ENCODE measurements at places on chromosomes 13 and 19.

GRCh38 chr19:38047049-38047438 lies 140.0 kb downstream of the SIPA1L3 start:
- no peak for DNase-seq

- DNase-seq = no peak
Measured at GRCh38 chr19:1959928-1960589, 19.1 kb downstream of the CSNK1G2 start.

DNA sequence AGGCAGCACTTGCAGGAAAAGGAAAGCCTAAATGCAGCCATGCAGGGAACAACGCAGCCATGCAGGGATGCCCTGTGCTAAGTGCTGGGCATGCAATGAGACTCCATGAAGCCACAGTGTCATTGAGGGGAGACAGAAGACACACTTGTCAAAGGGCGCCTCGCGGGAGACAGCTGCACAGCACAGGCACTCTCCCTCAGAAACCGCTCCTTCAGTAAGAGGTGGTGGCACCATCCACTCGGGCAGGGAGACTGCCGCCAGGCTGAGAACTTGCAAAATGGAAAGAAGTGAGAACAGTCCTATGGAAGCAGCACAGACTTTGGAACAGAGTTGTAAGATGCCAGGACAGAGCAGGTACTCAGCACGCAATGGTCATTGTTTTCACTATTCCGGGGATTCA lies 51.1 kb downstream of the GGACT start:
- no peak for DNase-seq

DNA sequence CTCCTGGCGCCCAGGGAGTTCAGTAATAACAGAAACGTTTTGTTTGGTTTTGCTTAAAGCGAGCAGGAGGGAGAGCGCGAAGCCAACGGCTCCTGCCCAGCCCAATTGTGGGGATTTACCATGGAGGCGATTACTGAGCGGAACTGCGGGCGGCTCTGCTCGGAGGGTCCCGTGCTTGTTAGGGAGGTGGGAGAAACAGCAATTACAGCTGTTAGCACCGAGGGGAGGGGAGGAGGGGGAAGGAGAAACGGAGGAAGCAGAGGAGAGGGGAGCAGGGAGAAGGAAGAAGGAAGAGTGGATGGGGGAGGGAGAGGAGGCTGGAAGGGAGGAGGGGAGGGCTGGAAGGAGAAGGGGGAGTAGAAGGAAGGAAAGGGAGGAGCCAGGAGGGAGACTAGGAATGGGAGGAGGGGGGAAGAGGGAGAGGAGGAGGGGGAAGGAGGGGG lies 7.7 kb upstream of the ONECUT3 start:
- DNase-seq = no peak

GRCh38 chr13:97107815-97108529 lies 113.7 kb upstream of the OXGR1 start:
- no peak for DNase-seq

DNA sequence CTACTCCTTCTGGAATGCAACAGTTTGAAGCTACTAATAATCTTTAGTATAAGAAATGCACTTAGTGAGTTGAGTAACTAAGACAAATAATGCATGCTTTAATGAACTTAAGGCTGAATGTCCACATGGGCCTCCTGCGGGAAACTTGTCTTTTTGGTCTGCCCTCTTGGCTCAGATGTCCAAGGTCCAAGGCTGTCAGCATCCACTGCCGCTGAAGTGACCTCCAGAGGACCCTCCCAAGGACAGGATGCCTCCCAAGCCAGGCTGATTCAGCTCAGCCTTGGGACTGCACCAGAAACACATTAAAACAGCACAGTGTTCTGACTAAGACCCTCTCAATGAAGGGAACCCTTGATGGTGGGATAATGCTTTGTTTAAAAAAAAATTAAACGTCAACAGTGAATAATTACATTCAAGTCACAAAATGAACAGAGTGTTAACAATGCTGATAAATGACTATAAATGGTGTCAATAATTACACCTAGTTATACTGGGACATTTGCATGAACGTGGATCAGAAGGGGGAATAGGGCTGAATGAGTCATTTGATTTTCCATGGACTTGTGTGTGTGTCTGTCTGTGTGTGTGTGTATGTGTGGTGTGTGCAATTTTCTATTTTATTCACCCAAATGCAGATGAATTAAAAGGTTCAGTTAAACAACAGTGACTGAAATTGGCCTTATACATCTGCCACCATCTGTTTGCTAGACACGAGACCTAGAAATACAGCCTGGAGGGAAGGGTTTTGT lies 150.5 kb downstream of the COL4A1 start:
- DNase-seq = no peak

DNA sequence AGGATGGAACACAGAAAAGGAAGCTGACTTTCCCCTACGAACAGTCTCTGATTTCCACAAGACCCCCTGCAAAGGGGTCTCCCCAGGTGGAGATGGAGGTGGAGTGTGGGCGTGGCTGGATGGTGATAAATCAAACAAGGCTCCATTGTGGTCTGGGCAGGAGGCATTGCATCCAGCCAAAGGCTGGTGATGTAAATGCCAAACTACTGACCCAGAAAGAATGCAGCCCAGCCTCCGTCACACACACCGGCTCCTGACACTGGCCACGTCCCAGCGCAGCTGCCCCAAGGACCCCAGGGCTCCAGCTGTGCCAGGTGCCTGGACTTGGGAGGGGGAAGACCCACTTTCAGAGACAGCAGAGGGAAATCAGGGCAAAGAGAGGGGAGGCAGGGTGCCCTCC lies 6.3 kb downstream of the SLC7A1 start:
- DNase-seq = no peak

DNA sequence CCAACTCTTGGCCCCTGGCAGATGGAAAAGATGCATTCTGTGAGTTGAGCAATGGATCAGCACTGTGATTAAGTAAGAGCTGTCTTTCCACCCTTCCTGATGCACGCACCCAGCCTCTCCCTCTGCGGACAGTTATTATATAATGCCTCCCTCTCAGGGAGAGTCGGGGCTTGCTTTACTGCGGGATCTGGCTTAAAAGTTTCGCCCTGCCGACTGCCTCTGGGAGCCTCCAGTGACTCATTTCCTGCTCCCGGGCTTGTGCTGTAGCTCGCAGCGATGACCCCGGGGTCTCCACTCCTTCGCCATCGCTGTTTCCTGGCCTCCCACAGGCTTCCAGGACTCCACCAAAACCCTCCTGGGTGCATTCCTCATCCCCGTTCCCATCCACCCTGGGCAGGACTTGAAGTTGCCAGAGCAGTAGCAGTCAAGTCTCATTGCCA lies 107.4 kb upstream of the SLC7A1 start:
- DNase-seq = no peak

DNA sequence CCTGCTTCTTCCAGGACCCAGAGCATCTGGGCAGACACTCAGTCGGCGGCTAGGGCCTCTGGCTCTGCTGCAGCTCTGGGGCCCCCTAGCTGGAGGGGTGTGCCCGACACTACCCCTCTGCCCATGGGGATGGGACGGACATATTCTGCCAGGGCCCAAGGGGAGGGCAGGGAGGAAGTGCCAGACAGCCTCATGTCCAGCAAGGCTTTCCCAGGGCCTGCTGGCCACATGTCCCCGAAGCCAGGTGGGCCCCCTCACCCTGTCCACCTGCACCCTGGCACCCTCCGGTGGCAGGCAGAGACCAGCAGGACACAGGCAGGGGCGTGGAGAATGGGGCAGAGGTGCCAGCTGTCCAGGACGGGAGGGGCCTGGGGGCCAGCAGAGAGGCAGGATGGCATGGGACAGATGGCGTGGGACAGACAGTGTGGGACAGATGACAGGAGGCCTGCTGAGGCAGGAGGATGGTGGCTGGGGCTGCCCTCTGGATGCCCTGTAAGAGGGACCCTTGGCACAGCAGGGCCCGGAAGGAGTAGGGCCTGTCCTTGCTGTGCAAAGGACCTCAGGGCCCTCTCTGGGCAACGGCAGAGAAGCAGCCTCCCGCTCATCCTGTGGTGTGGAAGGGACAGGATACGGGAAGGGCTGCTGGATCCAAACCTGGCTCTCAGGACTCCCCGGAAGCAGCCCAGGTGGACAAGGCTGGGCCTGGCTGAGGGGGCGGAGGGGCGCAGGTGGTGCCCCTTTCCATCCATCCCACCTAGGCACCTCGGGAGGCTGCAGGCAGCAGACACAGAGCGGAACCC lies 29.1 kb downstream of the CEBPG start:
- DNase-seq = no peak

DNA sequence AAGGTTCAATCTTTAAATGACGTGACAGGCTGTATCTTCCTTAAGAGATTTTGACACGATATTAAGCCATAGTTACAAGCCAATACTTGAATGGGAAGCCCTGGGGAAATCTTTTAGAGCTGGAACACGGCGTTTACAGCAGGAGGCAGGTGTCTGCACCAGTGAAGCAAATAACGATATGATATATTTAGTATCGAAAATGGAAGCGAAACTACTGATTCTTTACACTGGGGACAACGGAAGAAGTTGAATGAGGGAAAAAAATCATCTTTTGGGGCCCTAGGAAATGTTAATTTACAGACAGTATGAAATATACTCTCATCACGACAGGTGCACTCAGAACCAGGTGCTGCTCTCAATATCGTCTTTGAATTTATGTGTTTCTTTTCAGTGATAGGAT lies 793.9 kb upstream of the PCDH20 start:
- DNase-seq = no peak

DNA sequence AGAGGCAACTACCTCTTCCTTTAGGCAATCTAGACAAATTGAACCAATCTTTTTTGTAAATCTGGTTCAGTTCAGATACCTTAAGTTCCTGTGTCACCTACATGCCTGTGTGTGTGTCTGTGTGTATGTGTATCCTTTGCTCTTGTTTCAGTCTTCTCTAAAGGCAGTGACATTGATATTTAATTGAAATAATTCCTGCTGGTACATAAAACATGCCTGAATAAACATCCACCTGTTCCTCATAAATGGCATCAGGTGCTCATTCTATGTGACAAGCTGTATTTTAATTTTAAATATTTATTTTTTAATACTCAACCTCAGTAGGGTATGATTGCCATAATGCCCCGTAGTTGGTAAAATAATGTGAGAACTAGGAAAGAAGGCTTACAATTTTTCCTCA lies 1606.4 kb upstream of the PRR20A start:
- DNase-seq = no peak

DNA sequence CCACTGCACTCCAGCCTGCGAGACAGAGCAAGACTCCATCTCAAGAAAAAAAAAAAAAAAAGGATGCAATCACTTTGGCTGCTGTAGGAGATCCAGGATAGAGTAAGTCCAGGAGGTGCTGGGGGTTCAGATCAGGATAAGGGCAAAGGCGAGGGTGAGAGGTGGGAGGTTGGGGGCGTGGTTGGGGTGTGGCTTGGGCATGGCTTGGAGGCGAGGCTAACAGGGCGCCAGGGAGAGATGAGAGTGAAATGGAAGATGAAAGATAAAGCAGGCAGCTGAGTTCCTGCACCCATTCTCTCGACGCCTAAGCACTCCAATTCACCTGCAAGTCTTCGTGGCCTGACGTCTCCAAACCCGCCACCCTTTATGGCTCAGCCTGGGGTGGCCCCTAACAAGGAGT lies 25.0 kb upstream of the ZNRF4 start:
- DNase-seq = no peak

DNA sequence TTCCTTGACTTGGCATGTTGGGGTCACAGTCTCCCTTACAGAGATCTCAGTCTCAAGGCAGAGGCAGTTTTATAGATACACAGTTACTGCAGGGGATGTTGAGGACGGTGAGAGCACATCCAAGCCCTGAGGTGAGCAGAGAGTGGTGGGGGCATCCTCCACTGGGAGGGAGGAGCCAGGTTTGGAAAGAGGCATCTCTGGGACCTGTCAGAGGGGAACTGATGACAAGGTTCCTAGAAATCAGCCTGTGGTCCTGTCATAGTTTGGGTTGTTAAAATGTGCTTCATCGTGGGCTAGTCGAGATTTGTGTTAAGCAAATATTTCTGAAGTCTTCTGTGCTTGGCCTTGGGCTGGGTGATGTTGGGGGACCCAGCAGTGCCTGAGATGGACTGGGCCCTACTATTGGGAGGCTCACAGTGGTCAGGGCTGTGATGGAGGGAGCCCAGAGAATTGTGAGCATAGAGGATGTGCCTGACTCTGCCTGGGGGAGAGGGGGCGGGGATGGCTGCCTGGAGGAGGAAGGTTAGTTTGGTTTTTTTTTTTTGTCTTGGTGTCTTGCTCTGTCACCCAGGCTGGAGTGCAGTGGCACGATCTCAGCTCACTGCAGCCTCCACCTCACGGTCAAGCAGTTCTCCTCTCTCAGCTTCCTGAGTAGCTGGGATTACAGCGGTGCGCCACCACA lies 3.9 kb downstream of the SUPT5H start:
- DNase-seq = no peak

- DNase-seq = no peak
Measured at GRCh38 chr19:17582613-17583012, 27.2 kb downstream of the COLGALT1 start.

DNA sequence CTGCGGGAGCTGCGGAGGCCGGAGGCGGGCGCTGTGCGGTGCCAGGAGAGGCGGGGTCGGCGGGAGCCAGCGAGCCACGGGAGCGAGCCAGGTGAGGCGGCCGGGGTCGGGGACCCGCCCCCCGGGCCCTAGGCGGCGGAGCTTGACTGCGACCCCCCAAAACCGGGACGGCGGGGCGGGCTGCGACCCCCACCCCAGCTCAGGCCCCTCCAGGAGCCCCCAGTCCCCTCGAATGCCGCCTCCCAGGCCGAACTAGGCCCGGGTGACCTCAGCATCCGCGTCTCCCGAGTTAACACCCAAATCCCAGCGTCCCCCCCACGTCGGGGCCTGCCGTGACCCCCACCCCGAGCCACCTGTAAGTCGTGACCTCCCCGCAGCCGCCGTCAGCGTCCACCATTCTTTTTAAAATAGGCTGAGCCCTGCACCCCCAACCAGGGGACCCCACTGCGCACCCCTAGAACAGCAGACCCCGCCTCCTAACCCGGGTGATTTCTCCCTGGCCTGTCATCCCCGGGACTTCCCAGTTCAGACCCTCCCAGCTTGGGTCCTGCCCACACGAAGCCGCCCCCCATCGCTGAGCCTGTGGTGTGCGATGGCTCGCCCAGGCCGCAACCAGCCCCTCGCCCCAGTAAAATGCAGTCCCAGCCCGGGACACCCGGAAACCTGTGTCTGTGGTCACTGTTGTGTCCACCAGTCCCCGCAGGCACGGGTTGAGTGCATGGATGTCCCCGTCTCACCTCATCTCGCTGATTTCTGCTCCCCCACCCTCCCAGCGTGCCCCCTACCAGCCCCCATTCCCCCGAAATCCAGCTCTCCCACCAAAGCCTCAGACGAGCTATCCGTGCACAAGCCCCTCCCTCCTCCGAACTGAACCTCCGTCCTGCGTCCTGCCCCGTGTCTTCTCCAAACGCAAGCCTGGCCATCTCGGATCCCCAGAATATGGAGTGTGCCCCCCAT lies 551 bp downstream of the FZR1 start:
- no peak for DNase-seq

DNA sequence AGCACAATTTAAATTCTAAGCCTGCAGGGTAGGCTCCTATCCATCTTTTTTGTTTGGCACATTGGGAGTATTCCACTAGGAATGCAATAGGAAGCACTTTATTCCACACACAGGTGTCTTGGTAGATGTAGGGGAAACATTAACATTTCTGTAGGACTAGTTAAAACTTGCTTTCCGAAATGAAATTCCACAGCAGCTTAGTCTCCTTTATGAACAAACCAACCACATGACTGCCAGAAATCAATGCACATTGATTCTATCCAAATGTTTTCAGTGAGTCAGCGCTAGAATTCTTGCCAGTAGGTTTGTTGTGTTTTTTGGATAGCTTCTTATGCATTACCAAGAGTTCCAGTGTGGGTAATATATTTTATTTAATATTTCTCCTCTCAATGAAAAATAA lies 207.9 kb upstream of the CSNK1A1L start:
- no peak for DNase-seq

- DNase-seq = no peak
Measured at GRCh38 chr13:44388427-44389059, 14.9 kb downstream of the SERP2 start.

Measured in left renal cortex interstitium (tissue), 4 donors.